ENCODE measurements at places on chromosomes 13 and 19.
A peak's percentile ranks its signal among the peaks of the same experiment; 100 is the strongest.

- no peak for DNase-seq
Measured at GRCh38 chr19:52069653-52070052, 21.0 kb upstream of the ZNF432 start.

- DNase-seq = no peak
Measured at GRCh38 chr13:112153364-112153763, 86.4 kb downstream of the SOX1 start.

DNA sequence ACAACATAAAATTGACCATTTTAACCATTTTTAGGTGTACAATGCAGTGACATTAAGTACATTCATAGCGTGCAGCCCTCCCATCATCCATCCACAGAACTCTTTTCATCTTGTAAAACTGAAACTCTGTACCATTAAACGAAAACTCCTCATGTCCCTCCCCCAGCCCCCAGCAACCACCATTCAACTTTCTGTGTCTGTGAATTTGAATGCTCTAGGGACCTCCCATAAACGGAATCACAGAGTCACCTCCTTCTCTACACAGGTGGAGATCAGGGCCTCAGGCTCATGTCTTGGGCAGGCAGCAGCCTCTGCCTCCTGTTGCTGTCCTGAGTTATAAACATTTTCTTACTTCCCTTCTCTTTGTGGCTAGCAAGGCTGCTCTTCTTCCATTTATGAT, 7.3 kb upstream of the CCNE1 start:
- no peak for DNase-seq

DNA sequence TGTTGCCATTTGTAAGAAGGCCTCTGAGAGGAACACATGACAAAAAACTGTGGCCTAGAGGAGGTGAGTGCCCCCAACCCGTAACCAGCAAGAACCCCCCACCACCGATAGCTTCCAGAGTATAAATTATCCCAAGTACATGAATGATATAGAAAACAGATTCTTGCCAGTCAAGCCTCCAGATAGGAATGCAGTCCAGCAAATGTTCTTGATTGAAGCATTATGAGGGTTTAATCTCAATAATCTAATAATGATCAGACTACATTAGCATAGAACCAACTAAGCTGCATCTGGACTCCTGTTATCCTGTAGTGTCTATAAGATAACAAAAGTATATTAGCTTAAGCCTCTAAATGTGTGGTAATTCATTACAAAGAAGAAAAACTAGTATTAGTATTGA, 908.9 kb upstream of the ATXN8OS start:
- no peak for DNase-seq

DNA sequence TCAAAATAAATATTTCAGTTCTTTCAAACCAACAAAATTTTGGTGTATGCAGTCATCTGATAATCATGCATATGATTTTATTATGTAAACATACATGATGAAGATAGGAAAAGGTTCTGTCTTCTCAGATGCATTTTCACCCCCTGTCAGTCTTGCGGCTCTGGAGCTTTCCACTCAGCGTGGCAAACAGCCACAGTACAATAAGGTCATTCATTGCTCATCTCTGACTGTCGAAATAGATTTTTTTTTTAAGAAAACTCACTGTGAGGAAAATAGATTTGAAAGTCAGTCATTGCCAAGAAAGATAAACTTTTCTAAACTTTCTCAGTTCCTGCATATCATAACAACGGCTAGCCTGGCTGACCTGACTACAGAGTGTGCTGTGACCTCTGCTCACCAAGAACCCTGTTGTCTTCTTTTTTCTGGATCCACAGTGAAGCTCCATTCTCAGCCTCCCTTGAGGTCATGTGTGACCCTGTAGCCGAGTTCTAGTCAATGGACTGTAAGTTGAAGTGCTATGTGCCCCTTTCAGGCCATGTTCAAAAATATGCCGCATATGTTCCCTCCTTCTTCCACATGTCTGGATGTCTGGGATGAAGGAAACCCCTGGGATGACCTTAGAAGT, 519.6 kb downstream of the KLF5 start:
- no peak for DNase-seq

GRCh38 chr13:46181377-46181839, 569 bp downstream of the LCP1 start:
- no peak for DNase-seq

DNA sequence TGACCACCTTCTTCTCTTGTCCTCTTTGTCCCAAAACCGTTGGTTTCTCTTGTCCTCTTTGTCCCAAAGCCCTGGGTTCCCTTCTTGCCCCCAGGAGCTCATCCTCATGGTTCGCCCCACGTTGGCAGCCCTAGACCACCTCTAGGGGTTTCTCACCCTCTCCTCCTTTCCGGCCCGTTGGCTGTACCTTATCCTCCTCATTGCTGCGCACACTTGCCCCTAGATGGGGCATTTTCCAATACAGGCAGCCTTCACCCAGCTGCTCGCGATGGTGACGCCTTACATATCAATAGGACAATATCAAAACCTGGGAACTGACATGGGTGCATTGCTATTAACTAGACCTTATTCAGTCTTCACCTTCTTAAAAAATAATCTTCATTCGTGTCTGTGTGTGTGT, 86.5 kb downstream of the IPO5 start:
- no peak for DNase-seq

DNA sequence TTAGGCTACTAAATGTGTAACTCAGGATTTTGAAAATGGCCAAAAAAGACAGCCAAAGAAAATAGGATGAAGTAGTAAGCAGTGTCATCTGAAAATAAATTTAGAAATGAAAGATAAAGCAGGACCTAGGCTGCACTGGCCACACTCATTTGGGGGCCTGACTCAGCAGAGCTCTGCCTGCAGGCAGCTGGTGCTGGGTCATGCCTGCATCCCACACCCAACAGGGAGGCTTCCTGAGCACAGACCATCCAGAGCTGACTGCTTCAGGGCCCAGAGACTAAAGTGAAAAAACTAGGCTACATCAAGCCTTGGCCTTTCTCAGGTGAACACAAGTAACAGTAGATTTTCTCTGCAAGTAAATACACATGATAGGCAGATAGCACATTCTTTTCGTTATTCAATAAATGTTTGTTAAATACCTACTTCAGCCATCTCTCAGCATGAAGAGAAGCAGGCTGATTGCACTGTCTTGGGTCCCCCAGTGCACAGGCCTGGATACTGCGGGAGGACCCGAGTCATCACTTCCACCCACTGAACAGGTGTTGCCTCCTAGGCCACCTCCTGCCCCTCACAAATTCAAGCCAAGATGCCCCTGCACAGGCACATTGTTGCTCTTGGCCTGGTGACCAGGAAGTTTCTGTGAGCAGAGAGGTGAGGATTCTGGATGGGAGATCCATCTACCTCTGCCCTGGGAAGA, 284.0 kb downstream of the OXGR1 start:
- DNase-seq = peak; percentile 31

DNA sequence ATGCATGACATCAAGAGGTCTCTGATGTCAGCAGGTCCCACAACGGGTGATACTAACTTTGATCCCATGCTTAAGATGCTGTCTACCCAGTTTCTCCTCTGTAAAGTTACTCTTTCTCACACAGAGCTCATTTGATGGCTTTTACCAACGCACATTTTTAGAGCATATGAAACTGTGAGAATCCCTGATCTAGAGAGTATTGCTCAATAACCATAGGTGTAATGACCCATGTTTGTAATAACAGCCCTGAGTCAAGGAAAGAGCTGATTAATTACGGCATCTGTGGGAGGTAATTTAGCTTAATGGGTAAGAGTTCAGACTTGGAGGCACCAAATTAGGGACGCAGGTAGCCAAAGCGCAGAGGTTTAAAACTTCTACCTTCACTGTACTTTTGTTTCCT, 18.0 kb upstream of the IZUMO2 start:
- no peak for DNase-seq

GRCh38 chr19:32971012-32971595, 654 bp downstream of the CEP89 start:
- DNase-seq = no peak

GRCh38 chr19:33465371-33465770, 56.2 kb downstream of the PEPD start:
- DNase-seq = no peak

DNA sequence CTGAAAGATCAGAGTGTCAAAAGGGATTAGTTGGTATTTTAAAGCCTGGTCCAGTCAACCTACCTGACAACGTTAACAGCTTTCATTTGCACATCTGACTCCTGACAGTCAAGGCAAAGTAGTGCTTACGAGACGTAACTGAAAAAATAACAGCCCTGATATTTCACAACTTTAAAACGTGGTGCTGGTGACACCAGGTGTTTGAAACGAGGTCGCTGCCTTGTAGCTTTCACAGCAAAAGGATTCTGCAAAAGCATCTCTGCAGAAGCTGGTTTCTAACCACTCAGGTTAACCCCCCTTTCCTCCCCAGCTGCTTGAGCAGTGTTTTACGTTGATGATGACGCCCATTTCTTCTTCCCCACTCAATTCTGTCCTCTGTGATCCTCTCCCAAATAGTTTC, 23.3 kb downstream of the GGACT start:
- no peak for DNase-seq

DNA sequence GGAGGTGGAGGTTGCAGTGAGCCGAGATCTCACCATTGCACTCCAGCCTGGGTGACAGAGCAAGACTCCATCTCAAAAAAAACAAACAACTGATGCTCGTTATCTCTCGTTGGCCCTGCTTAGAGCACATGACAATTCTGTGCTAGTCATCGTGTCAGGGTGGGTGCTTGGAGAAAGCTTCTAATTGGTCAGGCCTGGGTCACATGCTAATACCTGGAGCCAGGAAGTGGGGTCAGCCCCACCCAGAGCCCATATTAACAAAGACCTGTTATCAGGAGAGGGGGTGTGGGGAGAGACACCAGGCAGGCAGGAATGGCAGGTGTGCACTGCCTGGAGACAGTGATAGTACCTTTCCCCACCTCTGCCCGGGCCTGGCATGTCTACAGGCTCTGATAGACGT, 84.9 kb downstream of the DPF1 start:
- DNase-seq = no peak
